ENCODE measurements at places on chromosomes 13 and 19. TPM values are rescaled to one million over a fixed set of nuclear protein-coding genes. Genes with fewer than 3 reads are reported as not detected.
A peak's percentile ranks its signal among the peaks of the same experiment; 100 is the strongest.

- peak; percentile 94 for DNase-seq
Observed at GRCh38 chr19:3821857-3822364, 35.7 kb upstream of the MATK start.

- DNase-seq, result no peak
Observed at GRCh38 chr13:42048342-42048683, at the start of gene DGKH. DGKH (plus strand) TSS chr13:42048648; CDS start chr13:42048774, 126 bp downstream.

DNA sequence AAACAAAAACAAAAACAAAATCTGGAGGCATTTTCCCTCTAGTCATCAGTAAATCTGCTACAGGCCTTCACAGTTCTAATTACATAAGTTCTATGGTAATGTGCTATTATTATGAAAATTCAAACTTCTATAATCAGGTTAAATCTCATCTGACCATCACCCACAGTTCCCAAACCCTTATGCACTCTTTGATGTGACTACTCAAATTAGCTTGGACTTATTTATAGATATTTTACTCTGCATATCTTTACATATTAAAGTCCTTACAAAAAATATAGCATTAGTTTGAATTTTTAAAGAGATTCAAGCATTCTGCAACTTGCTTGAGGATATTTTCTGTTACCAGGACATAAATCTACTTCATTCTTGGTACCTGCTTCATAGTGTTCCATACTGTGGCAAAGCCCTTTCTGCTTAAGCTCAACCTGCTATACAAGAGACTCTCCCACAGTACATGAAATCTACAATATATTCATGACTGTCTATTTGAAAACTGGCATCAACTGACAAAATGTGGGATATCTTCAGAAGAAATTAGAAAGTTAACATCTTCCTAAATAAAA is 22.9 kb downstream of the SMAD9 start:
- DNase-seq, result no peak

- no peak for DNase-seq
Observed at GRCh38 chr13:106623799-106624460, 56.0 kb upstream of the ARGLU1 start.

DNA sequence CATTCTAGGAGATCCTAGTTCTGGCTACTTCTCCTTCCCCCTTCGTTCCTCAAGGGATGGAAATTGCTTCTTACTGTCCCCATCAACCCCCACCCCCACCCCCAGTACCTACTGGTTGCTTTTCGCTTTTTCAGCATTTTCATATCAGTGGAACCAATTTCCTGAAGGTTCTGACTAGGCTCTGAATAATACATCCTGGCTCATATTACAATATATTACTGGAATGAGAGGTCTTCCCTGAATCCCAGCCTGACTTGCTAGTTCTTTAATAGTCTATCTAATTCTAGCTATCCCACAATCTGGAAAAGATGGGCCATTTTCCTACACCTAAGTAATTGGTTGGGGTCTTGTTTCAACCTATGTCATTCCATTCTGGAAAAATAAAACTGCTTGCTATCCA is 207.4 kb downstream of the COG6 start:
- DNase-seq, result no peak

GRCh38 chr19:30069535-30070197 is 127.6 kb downstream of the URI1 start:
- DNase-seq, result no peak

DNA sequence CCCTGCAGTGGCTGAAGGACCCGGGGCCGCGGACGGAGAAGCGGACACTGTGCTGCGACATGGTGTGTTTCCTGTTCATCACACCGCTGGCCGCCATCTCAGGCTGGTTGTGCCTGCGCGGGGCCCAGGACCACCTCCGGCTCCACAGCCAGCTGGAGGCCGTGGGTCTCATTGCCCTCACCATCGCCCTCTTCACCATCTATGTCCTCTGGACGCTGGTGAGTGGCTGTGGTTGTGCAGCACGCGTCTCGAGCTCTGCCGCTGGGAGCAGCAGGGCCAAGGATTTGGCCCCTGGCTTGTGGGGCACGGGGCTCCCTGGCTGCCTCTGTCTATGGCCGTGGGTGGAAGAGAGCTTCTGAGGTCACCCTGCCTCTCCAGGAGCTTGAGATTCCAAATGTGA is 14.1 kb upstream of the HNRNPM start:
- DNase-seq, result no peak

DNA sequence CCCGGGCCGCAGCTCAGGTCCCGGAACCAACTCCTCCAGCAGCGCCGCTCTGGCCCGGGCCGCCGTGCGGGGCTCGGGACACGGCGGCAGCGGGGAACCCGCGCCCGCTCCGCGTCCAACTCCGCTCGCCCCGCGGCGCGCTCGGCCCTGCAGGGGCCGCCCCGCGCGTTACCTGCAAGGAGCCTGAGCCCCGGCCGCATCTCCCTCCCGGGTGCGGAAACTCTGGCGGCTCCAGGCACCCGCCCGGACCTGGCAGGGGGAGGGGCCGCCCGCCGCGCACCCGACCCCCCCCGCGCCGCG is at the start of gene TMTC4:
Gene TMTC4, minus strand, starts transcription at position 224 of the 300 bp plus-strand sequence. CDS start 4,433 bp downstream, outside the sequence.
- no peak for DNase-seq

Gene PODNL1
- 0.25 TPM for total RNA-seq

Gene CCDC8
- not detected for total RNA-seq

Gene NKG7
- total RNA-seq, result 125 TPM

Gene TUBA3C
- not detected for total RNA-seq

Gene ZNF724
- total RNA-seq, result 19.1 TPM
